ENCODE measurements at places on chromosomes 12 and 14.

- no peak for DNase-seq
Measured at GRCh38 chr14:104750056-104750752, 2.7 kb upstream of the SIVA1 start.

- no peak for DNase-seq
Measured at GRCh38 chr14:60184146-60184904, 19.1 kb upstream of the DHRS7 start.

DNA sequence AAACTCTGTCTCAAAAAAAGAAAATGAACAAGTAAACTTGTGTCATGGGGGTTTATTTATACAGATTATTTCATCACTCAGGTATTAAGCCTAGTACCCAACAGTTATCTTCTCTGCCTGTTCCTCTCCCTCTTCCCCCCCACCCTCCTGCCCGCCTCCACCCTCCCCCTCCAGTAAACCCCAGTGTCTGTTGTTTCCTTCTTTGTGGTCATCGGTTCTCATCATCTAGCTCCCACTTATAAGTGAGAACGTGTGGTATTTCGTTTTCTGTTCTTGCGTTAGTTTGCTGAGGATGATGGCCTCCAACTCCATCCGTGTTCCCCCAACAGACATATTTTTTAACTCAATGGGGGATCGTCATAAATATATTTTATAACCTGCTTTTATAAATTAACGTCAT is 12.3 kb downstream of the IL31 start:
- DNase-seq, result no peak

GRCh38 chr12:76685246-76685678 is 78.7 kb upstream of the ZDHHC17 start:
- DNase-seq, result peak; percentile 15

- no peak for DNase-seq
Measured at GRCh38 chr12:44930972-44931600, 55.0 kb upstream of the NELL2 start.

DNA sequence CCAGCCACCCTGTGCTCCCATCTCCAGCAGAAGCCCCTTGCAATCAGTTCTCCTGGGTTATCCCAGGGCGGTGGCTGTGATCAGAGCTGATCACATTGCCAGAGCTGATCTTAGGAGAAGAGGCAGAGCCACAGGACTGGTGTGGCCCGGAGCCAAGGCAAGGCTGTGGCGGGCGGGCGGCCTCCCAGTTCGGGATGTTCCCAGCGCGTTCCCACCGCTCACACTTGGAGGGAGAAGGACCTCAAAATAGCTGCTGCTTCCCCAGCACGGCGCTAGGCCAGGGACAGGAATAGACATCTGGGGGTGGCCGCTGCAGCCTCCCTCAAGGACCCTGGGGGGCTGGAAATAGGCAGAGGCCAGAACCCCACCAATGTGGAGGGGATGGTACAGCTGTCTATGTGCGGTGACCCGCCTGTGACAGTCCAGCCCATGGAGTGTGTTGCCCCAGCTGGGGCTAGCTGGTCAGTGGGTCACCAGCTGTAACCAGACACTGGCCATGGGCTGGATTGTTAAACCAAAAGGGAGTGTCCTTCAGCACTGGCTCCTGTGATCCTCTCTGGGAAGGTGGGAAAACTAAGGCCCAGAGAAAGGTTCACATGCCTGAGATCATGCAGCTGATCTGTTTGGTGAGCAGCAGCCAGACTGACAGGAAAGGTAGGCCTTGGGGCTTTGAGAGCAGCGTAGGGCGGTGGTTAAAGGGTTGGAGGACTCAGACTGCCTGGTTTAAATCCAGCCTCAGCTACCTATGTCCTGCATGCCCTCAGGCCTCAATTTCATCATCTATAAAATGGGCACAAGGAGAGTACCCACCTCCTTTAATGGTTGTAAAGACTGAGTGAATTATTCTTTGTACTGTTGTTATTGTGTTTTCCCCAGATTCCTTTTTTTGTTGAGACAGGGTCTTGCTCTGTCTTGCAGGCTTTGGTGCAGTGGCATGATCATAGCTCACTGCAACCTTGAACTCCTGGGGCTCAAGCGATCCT is 8.0 kb upstream of the POP5 start:
- DNase-seq, result peak; percentile 50

GRCh38 chr12:57741844-57742738 is 2.7 kb upstream of the TSPAN31 start:
- no peak for DNase-seq

DNA sequence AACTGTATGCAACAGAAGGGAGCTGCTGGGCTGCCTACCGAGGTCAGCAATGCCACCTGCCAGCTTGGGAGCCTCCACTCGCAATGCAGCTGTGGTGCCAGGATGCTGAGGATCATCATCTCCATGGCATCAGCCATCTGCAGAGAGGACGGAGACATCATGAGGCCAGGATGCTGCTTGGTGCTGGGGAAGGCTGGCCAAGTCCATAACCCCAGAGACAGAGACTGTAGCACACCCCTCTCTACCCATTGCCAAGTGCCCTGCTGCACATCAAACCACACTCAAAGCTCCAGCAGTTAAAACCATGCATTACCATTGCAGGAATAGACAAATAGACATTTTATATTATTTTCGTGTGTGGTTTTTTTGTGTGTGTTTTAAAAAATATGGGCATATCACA is 43.5 kb downstream of the SVOP start:
- DNase-seq, result no peak

- DNase-seq, result no peak
Measured at GRCh38 chr12:131387281-131388163, 323.4 kb upstream of the SFSWAP start.

GRCh38 chr12:2785017-2785416 is 9.8 kb upstream of the FKBP4 start:
- no peak for DNase-seq

GRCh38 chr14:68317239-68317638 is 475.6 kb downstream of the ZFP36L1 start:
- no peak for DNase-seq

- no peak for DNase-seq
Measured at GRCh38 chr14:79791055-79791732, 420.1 kb downstream of the DIO2 start.

DNA sequence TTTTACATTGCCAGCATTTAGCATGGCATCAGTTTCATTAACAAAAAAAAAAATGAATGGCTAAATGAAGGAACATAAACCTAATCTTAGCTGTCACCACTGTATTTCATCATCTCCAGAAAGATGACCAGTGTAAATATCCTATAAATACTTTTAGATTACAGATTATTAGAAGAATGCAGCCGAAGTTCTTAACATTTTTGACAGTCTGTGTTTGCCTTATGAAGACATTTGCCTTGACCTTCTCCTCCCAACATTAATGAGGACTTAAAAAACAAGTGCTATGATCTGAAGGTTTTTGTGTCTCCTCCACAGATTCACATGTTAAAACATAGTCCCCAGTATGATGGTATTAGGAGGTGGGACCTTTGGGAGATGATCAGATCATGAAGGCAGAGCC is 253.0 kb downstream of the SNAPC1 start:
- no peak for DNase-seq

- DNase-seq, result no peak
Measured at GRCh38 chr14:45091710-45092109, 7.8 kb downstream of the PRPF39 start.

- no peak for DNase-seq
Measured at GRCh38 chr14:40599725-40600124, 1007.0 kb upstream of the LRFN5 start.

- no peak for DNase-seq
Measured at GRCh38 chr12:112937741-112938719, at the start of gene OAS3. TSS of gene OAS3 (plus strand) at chr12:112938474. CDS start at chr12:112938531, 57 bp downstream.

DNA sequence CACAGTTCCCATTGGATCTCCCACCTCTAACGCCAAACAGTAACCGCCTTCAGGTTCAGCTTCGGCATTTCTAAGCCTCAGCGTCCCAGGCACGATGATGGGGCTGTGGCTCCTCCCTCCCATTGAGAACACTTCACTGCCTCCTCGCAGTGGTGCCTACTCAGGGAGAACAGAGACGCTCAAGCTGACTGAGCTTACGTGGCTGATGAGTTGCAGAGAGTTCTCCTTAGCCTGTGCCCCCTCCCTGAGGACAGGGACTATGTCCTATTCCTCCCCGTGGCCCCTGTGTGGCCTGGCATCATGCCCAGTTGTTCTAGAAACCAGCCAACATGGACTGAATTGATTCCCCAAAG is 87.0 kb downstream of the ITPK1 start:
- DNase-seq, result no peak

GRCh38 chr14:60933920-60934655 is 46.8 kb downstream of the TRMT5 start:
- no peak for DNase-seq

GRCh38 chr14:39488600-39488999 is 56.4 kb upstream of the FBXO33 start:
- no peak for DNase-seq

DNA sequence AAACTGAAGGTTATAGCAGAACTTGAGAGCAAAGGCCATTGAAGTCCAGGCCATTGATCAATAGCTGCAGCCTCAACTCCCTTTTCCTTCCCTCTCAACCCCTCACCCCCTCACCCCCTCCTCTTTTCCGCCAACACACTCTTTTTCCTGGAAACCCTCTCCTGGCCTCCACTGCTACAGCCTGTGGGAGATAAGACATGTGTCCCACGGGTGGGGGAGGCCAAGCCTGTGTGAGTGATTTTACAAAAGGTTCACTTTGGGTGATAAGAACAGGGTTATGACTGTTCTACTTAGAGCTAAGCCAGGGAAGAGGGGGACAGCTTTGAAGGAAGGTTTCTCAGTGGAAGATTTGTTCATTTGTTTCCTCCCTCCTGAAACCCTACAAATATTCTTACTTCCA is 9.2 kb upstream of the FGF23 start:
- DNase-seq, result no peak

- DNase-seq, result no peak
Measured at GRCh38 chr12:78778339-78778738, 86.2 kb upstream of the SYT1 start.

DNA sequence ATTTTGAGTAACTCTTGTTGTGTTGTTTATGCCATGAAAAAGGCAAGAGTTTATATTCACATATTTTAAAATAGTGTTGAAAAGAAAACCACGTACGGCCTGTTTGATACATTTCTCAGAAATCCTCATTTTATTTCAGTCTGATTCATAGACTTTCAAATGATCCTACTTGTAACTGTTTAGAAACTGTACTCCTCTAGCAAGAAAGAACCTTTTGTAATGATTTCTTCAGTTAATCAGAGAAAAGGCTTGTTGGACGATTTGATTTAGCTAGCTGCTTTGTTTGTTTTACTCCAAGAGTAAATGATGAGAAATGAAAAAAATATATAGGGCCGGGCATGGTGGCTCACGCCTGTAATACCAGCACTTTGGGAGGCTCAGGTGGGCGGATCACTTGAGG is 17.2 kb downstream of the FBXO34 start:
- no peak for DNase-seq

GRCh38 chr12:82034769-82035168 is 275.6 kb upstream of the PPFIA2 start:
- DNase-seq, result no peak
